T-helper 9 cell (primary cell): ENCODE measurements at places on chromosomes 2 and 18.

GRCh38 chr2:121707344-121707919, 29.2 kb downstream of the NIFK start:
- DNase-seq, result no peak

DNA sequence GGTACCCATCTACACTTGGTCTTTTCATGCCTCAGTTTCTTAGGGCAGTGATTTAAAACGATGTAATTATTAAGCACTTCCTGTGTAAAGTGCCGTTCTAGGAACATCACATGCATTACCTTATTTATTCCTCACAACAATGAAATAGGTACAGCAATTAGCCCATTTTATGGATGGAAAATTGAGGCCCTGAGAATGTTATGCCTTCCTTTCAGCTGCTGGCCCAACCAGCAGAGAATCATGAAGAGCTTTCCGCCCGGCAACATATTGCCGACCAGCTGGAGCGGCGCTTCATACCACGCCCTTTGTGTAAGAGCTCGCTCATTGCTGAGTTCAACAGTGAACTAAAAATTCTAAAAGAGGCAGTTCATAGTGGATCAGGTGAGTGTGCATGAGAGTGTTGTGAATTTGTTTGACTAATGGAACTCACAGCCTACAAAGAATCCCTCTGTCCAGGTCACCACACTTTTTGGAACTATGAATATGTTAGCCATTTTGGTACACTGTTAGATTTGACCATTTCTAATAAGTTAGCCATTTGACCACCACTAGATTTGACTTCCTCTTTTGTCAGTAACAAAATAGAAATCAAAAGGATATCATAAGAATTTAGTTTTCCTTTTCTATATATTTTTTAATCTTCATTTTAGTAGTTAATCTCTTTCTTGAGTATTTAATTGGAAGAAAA, 25.6 kb upstream of the RPE start:
- no peak for DNase-seq

- no peak for DNase-seq
These were observed 63.7 kb downstream of the TANC1 start for GRCh38 chr2:159032146-159032545.

- DNase-seq, result no peak
These were observed 34.7 kb downstream of the RFX8 start for GRCh38 chr2:101440127-101440738.

DNA sequence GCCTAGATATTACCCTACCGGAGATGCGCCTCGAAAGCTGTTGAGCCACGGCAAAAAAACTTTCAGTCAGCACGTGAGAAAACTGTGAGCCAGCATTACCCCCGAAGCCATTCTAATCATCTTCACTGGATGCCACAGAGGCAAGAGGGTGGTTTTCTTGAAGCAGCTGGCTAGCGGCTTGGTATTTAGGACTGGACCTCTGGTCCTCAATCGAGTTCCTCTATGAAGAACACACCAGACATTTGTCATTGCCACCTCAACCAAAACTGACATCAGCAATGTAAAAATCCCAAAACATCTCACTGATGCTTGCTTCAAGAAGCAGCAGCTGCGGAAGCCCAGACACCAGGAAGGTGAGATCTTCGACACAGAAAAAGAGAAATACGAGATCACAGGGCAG, 52.8 kb upstream of the SLC66A3 start:
- DNase-seq, result no peak

GRCh38 chr18:48011926-48012465, 81.5 kb upstream of the SMAD2 start:
- no peak for DNase-seq

GRCh38 chr2:10576456-10576855, 113.3 kb downstream of the NOL10 start:
- no peak for DNase-seq

DNA sequence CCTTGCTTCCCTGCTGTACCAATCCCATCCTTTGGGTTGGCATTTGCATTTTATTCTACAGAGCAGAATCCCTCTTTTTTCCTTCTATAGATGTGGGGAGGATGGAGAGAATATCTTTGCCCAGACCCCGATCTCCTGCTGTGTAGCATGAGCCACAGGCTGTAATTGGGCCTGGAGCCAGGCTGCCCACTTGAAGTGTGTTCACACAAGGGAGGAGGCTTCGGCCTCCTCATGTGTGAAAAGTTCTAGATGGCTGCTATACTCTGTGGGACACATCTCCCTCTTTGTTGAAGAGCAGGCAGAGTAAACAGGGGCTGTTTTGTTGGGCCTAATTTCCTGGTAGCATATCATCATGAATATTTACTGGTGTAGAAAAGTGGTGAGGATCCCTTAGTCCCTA, 126.3 kb downstream of the XRCC5 start:
- no peak for DNase-seq

DNA sequence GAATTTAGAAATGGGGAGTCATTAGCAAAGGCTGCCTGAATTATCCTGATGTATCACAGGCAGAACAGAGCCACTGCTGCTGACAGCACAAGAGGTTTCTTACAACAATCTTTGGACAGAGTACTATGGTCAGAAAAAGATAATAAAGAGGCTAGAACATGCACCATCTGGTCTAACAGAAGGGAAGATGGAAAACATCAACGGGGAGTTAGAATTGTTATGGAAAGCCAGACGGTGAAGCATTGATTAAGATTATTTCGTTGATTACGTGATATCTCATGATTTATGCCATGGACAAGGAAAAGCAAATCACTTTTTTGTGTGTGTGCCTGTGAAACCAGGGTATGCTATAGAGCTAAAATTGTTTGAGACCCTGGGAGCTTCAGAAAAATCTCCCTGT, 409.4 kb upstream of the ETAA1 start:
- no peak for DNase-seq

DNA sequence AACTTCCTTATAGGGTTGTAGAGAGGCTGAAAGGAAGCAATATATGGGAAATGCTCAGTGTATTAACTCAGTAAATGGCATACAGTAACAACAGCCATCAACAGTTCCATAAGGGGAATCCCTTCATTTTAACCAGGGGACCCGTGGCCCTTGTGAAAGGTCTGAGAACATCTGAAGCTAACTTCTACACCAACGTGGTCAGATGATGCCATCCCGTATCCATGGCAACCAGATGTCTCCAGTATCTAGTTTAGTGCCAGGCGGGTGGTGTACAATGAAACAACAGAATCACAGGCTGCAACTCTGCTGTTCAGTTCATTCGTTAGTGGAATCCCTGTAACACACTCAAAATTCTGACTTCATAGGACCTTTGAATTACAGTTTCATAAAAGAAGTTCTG, 162.3 kb downstream of the TGIF1 start:
- DNase-seq, result no peak

- no peak for DNase-seq
These were observed 17.5 kb downstream of the ACAA2 start for GRCh38 chr18:49795612-49796552.

GRCh38 chr2:144470334-144470733, 49.6 kb downstream of the ZEB2 start:
- no peak for DNase-seq

GRCh38 chr2:197793456-197793855, 8.3 kb upstream of the BOLL start:
- DNase-seq, result no peak

- no peak for DNase-seq
These were observed 91.0 kb upstream of the CCBE1 start for GRCh38 chr18:59787998-59788790.

GRCh38 chr2:88933091-88933490, 241.6 kb downstream of the RPIA start:
- DNase-seq, result no peak

- no peak for DNase-seq
These were observed 83.8 kb downstream of the DOCK10 start for GRCh38 chr2:224958462-224958857.

DNA sequence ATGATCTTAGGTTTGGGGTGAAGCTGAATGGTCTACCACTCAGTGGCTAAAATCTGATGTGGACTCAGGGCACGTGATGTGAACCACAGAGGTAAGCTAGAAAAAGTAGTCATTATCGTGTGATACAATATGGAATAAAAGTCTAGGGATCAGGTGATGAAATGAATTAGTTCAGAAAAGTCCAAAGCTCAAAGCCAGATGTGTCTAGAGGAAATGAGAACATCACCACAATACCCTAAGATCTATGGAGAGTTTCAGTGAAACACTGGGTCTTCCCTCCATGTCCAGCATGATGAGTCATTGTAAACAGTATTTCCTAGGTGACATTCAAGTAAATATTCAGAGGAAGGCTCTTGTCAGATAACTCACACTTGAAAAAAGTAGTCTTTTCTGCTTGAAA, 1257.4 kb upstream of the ZEB2 start:
- no peak for DNase-seq

DNA sequence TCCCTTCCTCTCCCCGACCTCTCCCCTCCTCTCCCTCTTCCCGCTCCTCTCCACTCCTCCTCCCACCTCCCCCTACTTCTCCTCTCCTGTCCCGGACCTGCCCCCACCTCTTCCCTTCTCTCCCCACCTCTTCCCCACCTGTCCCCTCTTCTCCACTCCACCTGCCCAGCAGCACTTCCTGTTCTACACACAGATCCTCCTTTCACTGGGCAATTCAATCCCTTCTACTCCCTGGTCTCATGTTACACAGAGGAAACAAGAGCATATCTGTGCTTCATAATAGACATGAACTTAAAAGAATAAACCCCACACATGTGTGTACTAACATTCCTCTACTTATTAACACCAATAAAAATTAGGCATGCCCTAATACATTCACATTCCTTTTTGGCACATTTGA, 34.8 kb downstream of the TIMM21 start:
- no peak for DNase-seq

DNA sequence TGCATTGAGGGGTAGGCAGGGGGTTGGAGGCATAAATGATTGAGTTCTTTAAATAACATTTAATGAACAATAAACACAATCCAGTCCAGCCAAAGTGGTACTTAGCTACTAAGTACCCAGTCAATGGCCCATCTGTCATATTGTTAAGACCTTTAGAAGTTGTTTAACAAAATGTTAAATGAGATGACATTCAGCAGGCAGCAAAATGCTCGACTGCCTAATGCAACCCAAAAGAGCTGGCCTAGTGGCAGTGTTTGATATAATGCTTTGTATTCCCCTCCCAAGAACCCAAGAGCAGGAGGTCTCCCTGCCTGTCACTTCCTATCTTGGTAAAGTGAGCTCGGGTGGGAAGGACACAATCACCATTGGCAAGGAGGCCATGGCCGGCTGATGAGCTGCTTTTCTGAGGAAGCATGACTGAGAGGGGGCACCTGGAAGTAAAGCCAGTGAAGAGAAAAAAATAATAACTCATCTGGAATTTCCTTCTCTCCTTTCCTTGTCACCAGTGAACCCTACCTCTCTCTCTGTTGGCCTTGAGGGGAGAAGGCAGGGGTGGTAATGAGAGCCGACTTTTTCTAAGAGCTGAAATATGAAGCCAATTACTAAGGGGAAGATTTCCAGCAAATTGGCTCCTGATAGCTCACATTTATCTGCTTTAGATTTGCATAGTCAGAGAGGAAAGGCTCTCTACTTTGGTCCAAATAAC, 140.6 kb downstream of the C1D start:
- no peak for DNase-seq

GRCh38 chr2:208363485-208363884, 43.1 kb upstream of the PTH2R start:
- DNase-seq, result no peak

DNA sequence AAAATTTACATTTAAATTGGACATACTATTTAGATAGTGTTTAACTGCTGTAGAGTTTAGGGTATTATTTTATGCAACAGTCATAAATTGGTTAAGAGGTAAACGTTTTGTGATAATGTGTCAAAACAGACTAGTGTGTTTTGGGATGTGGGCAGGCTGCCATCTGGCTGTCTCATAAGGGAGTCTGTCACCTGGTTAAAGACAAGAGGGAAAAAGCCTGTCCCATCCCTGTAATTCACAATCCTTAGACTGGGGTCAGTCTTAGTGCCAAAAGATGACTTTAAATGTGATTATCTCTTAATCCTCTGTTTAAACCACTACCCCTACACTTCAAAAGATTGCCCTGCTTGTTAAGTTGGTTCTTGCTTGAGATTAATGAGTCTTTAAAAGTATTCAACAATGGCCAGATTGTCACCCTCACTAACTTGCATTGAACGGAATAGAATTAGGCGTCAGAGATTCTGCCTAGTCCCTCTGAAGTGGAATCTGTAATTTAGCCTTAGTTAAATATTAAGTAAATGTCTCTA, 59.2 kb downstream of the SGPP2 start:
- no peak for DNase-seq
